ENCODE measurements at places on chromosomes 7 and 10. TPM values are rescaled to one million over a fixed set of nuclear protein-coding genes. Genes with fewer than 3 reads are reported as not detected.

GRCh38 chr10:7956508-7956907 is 98.0 kb upstream of the GATA3 start:
- DNase-seq, result no peak

DNA sequence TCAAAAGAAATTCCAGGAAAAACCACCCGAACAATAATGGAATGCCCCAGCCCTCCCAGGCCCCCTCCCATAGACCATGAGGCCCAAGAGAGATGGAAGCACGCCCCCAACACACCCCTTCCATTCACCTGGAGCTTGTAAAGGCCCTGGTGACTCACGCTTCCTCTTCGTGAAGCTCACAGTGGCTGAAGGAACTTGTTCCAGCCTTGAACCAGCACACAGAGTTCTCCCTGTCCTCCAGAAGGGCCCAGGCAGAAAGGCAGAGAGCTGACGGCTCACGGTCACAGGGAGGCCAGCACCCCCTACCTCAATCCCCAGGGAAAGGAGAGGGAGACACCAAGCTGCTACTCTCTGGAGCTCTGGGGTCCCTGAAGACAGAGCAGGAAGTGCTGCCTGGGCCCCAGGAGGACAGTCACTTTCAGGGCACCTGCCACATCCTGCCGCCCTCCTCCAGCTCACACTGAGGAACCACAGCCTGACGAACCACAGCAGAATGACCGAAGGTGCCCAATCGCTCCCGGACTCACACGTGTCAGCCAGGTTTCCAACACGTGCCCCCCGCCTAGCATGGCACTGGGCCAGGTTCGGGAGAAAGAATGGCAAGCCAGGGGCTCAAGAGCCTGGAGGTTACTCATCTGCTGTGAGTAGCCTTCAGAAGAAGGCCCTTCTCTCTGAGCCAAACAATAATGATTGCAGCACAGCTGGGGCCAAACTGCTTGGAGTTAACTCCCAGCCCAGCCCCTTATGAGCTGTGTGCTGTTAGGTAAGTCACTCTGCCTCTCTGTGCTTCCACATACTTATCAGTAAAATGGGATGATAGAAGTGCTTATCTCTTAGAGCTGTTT is 52.8 kb downstream of the DLG5 start:
- no peak for DNase-seq

- DNase-seq, result no peak
These were observed 64.7 kb downstream of the PIK3AP1 start for GRCh38 chr10:96655461-96656197.

VSIR gene
- total RNA-seq, result 0.04 TPM

- no peak for DNase-seq
These were observed 91.1 kb downstream of the CPED1 start for GRCh38 chr7:121079425-121080169.

GRCh38 chr10:49131507-49132361 is 2.1 kb downstream of the FAM170B start:
- DNase-seq, result no peak

FOXI2 gene
- total RNA-seq, result 1.1 TPM

DNA sequence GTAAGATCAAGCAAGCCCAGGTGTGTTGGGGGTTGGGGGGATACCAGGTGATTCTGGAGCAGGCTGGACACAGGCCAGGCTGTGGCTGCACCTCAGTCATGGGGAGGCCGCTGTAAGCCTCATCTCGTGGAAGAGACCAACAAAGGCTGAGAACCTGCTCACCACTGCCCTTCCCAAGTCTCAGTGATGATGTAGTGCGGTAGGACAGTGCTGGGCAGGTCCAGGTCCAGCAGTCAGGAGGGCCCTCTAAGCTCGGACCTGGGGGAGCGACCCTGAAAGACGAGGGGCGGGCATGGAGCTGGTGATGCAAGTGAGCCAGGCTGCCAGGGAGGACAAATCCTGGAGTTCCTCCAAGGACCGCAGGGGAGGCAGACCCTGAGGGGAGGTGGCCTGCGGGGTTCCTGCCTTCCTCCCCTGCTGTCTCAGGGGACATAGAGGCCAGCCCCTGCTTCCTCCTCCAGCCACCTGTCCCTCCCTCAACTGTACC is 3.3 kb upstream of the PWWP2B start:
- DNase-seq, result no peak

PALD1 gene
- total RNA-seq, result 48.7 TPM

DNA sequence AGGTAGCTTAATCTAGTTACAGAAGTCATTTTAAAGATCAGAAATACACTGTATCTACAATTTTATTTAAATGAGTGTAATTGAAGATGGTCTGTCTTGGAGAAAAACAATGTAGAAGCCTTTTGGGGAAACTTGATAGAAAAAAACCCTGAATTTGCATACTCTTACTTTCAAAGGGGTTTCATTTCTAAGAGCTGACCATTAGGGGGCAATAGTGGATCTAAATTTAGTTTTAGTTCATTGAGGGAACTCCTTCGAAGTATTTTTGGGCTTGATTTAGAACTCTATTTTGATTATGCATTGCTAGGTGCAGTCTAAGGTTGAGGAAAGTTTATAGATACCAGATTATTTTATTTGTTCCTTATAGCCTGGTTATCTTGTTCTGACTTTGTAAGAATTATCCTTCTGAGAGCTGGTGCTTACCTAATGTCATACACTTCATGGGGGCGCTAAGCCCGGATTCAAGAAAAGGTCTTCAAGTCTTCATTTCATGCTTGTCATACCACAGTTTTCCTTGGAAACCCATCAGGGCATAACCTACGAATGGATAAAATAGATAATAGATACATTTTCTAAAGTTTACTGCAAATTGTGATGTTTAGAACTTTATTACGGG is 69.1 kb upstream of the MXI1 start:
- DNase-seq, result peak; percentile 92

INMT gene
- total RNA-seq, result 0.19 TPM

STAG3 gene
- 3.4 TPM for total RNA-seq

SDHAF3 gene
- total RNA-seq, result 35.5 TPM

GRCh38 chr7:99594948-99595745 is 2.9 kb upstream of the TMEM225B start:
- no peak for DNase-seq

CPA1 gene
- total RNA-seq, result not detected

GRCh38 chr7:96591900-96592676 is 117.6 kb downstream of the SEM1 start:
- DNase-seq, result peak; percentile 57

GRCh38 chr7:143325240-143325639 is 9.3 kb downstream of the CLCN1 start:
- no peak for DNase-seq

GRCh38 chr10:76975126-76975525 is 662.5 kb downstream of the KCNMA1 start:
- DNase-seq, result no peak

- peak; percentile 8 for DNase-seq
These were observed 94.4 kb upstream of the SEMA3C start for GRCh38 chr7:81013083-81013817.

DNA sequence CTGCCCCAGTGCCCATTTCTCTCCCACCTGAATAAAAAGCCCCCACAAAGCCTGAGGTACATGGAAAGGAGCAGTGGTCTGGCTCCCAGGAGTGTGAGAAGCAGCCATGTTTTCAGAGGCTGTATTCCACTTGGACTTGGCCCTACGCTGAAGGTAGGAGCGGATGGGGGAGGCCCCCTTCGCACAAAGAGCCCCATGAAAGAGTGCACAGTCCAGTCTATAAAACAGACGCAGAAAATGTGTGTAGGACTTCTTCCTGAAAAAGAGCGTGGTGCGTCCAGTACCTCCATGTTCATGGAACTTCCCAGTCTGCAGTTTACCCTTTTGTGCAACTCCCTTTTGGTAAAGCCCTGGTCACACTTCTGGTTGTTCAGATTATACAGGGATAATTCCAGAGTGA is 69.3 kb downstream of the EGFR start:
- no peak for DNase-seq

DNA sequence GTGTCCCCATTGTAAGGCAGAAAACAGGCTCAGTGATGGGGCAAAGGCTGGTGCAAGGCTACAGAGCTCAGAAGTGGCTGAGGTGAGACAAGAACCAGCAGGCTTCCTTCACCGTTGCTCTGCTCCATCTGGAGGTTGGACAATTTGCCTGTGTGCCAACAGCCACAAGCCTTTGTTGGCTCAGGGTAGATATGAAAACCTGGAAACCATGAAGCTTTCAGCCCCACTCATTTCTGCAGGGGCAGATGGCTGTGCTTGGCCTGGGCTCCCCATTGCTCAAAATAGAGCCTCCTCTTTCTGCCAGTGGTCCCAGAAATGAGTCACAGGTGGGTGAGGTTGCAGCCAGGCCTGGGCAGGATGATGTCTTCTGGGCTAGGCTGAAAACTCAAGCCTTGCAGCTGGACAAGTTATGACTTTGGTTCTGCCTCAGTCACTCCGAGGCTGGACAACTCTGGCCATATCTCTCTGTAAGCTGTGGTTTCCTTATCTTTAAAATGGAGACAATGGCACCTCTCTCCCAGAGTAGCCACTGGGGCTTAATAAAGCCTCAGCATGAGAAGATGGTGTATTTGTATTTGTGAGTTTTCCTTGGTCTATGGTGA is 12.2 kb upstream of the ZNF273 start:
- DNase-seq, result no peak

CDNF gene
- 2.2 TPM for total RNA-seq

DNA sequence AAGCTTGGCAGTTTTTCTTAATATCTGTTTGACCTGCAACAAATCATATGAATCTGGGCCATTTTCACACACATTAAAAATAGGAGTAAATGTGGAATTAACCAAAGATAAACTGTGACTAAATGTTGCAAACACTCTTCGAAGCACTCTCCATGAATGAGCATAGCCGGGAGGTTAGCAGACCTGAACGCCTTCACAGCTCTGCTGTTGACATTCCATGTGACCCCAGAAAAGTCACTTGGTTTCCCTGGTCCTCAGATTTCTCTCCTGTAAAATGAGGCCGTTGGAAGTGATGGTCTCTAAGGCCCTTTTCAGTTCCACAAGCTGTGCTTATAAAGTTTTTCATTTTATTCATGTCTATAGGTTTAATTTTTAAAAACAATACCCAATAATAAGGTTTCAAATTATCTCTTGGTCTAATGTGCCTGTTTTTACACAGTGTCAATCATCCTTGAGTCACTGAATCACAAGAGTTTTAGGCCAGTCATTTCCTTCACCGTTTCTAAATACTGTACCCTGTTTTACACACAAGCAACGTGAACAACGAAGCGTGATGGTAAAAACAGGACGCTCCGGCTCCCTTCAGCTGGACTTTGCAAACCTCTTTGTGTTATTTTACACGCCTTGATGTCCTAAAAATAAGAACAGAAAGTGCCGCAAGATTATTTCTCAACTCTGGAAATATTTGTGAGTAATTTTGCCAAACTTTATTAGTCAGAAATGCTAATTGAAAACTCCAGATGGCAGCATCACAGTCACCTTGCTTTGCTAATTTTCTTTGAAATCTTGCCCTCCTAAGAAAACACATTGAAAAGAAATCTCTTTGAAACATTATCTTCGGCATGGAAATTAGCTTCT is 38.6 kb upstream of the MET start:
- no peak for DNase-seq

- DNase-seq, result no peak
These were observed 578.1 kb upstream of the FZD8 start for GRCh38 chr10:36220151-36220550.

PRPS1L1 gene
- total RNA-seq, result not detected

DNA sequence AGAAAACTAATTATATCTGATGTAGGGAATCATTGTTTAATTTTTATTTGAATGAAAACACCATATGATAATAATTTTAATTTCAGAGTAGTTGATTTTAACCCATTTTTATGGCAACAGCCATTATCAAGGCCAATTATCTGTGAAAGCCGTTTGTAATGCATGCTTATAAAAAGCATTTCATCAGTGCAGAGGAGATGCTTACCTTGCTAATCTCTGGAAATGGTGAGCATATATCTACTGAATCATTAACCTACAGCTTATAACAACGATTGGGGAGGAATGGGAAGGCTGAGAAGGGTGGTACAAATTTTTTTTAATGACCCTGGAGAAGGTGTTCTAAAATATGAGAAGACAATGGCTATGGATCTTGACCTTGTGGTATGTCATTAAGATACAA is 235.6 kb downstream of the DGKB start:
- DNase-seq, result no peak

DNA sequence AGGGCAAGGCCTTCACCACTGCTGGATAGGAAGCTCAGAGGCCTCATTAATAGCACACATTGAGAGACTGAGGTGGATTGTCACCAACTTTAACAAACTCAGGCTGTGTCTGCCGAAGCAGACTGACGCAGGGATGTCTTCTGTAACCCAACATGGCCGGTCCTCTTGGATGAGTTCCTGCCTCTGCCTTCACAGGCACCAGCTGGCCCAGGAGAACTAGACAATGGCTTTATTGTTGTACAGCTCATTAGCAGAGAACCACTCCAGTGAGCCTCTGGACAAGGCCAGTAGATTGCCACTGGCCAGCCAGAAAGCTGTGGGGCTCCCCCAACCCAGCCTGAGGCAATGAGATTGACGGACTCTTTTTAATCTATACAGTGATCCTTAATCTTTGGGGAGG is 9.4 kb downstream of the NODAL start:
- no peak for DNase-seq

GRCh38 chr7:29641651-29642050 is 78.0 kb downstream of the PRR15 start:
- DNase-seq, result no peak

DNA sequence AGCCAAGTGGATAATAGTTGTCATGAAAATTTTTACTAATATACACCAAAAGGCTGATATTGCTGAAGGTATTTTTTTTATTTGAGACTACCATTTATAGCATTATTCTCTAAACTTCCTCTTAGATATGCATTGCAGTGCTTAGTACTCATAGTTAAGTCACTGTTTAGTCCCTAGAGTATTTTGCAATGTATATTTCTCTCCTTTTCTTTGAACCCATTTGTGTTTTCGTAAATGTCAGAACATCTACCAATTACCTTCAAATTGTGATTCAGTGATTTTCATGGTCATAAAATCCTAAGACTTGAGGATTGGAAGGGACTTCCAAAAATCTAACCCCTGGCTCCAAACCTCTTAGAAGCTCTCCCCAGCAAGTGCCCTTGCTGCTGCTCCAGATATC is 21.5 kb upstream of the CYP26C1 start:
- no peak for DNase-seq

ZPBP gene
- total RNA-seq, result not detected

GRCh38 chr7:47337531-47337930 is 244.4 kb downstream of the TNS3 start:
- peak; percentile 41 for DNase-seq

DNA sequence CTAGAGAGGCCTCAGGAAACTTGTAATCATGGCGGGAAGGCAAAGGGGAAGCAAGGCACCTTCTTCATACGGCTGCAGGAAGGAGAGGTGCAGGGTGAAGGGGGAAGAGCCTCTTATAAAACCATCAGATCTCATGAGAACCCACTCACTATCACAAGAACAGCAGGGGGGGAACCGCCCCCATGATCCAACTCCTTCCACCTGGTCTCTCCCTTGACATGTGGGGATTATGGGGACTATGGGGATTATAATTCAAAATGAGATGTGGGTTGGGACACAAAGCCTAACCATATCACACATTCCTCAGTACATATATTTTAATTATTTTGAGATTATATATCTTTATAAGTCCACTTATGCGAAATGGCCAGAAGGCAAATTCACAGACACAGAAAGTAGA is 8.9 kb downstream of the HK1 start:
- no peak for DNase-seq

Measured in GM23338 (cell line).